ENCODE measurements at places on chromosomes 5 and 9.

GRCh38 chr5:105460721-105461120 lies 1898.1 kb upstream of the NUDT12 start:
- no peak for DNase-seq

GRCh38 chr5:124876983-124877382 lies 130.5 kb upstream of the ZNF608 start:
- no peak for DNase-seq

- no peak for DNase-seq
Observed at GRCh38 chr5:180130291-180130869, 58.8 kb upstream of the RNF130 start.

GRCh38 chr5:55823151-55823796 lies 27.9 kb upstream of the IL31RA start:
- no peak for DNase-seq

DNA sequence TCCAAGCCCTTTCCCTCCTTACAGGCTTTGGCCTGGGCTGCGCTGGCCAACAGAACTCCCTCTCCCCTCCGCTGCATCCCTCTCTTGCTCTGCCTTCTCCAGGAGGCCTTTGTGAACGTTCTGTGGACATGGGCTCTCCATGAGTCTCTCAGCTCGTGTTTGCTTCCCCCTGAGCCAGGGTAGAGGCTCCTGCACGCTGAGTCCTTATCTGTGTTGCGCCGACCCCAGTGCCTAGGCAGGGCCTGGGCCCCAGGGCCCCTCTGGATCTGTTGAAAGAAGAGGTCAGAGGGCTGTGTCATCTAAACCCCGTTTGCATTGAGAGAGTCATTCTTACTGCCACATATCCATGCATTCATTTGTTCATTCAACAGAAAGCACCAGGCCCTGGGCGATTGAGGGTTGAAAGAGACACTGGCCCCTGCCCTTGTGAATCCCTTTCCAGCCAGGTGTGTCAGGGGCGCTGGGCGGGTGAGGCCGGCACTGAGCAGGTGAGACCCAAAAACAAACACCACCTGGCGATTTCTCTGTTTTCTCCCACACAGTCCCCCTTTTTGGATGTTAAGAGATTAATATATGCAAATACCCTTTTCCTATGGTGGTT lies 111.2 kb upstream of the IER5L start:
- no peak for DNase-seq

DNA sequence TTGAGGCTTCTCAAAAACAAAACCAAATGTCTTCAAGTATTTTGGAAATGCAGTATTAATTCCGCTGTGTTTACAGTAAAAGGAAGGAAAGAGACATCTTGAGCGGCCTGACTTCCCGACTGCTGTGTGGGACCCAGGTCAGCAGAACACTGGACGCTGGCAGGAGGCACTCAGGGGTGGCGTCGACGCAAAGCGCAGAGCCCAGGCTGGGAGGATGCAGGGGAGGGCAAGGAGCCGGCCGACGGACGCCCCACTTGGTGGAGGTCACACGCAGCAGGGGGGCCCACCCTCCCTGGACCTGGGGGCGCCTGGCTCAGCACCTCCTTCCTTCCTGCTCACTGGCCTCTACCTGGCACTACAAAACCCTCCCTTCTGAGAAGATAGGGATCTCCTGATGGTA lies 19.7 kb downstream of the SLC12A7 start:
- no peak for DNase-seq

- no peak for DNase-seq
Observed at GRCh38 chr9:132679946-132680625, 9.8 kb downstream of the GTF3C4 start.

GRCh38 chr9:89797937-89798455 lies 193.2 kb downstream of the GADD45G start:
- peak; percentile 31 for DNase-seq

- no peak for DNase-seq
Observed at GRCh38 chr9:82037126-82037525, 48.6 kb downstream of the SPATA31D1 start.

DNA sequence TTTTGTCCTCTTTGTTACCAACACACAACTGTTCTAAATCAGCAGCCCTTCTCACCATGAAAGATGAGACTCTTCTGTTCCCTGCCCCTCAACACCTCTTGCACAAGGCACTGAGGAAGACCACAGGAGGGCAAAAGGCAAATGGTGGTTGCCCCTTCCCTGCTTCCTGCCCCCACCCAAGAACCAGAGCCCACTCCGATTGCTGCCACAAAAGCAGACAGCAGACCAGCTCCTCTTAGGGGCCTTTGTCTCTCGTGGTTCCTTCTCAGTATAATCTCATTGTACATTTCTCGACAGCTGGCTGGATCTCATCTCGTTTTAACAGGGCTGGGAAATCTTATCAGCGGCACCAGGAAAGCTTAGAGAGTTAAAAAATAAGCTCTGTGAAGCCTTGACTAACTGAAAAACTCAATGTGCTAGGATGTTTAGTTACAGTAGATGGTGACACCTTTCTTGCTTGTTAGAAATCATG lies 1.1 kb downstream of the MVB12B start:
- no peak for DNase-seq

- DNase-seq: no peak
Observed at GRCh38 chr5:74272831-74273451, 367.6 kb downstream of the ENC1 start.

DNA sequence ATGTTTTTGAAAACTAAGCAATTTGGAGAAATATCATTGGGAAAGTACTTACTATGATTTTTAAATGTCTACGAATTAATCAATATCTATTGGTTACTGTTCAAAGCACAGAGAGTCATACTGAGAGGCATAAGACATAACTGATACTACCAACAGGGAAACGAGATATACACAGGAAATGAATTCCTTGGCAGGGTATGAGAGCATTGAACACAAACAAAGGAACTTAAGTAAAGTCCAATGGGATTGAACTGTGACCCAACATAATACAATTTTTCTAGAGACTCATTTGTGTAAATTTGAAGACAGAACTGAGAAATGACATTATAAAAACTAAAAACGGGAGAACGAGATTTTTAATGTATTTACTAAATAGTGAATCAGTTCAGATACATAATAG lies 1.3 kb upstream of the ITGA1 start:
- no peak for DNase-seq

DNA sequence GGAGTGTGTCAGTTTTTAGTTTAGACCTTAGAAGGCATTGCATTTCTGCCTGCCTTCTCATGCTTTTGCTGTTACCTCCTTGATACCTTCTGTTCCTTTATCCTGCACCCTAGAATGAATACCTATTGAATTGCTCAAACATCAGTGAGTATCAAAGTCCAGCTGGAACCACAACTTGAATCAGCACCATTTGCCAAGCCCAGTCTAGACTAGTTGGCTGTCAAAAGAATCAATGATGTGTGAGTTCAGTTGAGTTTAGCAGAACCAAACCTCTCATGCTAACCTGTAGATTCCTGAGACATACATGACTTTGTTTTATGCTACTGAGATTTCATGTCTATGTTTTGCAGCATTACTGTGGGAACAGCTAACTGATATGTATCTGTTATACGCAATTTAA lies 116.6 kb downstream of the FAM170A start:
- DNase-seq: no peak

- DNase-seq: peak; percentile 30
Observed at GRCh38 chr5:131999441-132000240, 11.8 kb downstream of the ACSL6 start.

- DNase-seq: peak; percentile 12
Observed at GRCh38 chr9:133589454-133590227, 19.5 kb downstream of the FAM163B start.

GRCh38 chr9:108413809-108414208 lies 442.0 kb downstream of the ACTL7B start:
- DNase-seq: no peak

DNA sequence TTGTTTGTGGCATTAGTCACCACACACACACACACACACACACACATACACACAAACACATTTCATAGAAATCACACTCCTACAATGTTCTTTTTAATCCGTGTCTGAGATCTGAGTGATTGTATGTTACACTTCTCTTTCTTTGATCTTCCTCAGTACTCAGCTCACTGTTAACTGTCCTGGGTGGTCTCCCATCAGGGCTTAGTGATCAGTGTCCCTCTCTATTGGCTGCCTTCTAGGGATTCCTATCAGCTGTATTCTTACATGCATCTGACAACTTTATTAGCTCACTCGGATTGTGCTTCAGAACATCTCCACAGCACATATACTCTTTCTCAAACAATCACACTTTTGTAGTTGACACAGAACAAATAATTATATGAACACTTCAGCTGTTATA lies 170.2 kb upstream of the POU5F2 start:
- DNase-seq: no peak

DNA sequence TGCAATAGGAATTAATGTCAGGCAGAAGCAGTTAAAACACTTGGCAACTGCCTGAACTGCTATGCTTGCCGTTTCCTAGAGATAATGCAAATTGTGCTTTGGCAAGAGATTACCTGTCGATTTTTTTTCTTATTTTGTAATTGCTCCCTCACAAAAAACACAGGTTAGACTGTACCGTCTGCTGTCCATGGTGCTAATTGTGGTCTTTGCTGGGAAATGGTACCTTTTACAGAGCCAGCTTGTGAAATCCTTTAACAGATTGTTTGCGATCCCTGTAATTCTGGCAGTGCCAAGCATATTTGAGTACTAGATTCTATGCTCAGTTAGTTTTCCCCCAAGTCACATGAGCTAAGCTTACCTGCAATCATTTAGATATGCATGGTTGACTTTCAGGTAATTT lies 2125.8 kb upstream of the WWC1 start:
- DNase-seq: peak; percentile 4

DNA sequence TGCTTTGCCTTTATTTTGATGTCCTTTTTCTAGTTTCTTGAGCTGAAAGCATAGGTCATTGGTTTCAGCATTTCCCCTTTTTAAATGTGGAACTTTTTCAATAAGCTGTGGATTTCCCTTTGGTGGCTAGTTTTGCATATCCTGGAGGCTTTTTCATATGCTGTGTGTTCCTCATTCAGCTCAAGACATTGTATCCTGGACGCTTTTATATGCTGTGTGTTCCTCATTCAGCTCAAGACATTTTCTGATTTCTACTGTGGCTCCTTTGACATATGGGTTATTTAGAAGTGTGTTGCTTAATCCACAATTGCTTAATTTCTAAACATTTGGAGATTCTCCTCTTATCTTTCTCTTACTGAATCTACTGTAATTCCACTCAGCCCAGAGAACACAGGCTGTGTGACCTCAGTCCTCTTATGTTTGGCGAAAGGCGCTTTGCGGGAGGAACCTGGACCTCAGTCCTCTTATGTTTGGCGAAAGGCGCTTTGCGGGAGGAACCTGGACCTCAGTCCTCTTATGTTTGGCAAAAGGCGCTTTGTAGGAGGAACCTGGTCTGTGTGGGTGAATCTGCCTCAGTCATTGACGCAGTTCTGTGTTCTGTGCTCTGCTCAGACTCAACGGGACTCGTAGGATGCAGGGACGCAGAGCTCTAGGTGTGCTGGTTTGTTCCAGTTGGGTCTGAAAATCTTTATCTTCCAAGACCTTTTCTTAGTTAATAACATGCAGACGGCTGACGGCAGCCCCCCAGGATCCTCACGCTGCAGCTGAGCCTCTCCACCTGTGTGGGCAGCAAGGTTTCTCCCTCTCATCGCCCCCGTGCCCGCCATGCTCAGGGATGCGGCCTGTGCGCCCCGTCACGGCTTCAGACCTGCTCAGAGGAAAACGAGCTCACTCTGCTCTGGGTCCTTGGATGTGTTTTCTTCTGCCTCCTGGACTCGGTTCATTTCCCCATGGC lies 6.0 kb upstream of the SLC9A3 start:
- DNase-seq: no peak

DNA sequence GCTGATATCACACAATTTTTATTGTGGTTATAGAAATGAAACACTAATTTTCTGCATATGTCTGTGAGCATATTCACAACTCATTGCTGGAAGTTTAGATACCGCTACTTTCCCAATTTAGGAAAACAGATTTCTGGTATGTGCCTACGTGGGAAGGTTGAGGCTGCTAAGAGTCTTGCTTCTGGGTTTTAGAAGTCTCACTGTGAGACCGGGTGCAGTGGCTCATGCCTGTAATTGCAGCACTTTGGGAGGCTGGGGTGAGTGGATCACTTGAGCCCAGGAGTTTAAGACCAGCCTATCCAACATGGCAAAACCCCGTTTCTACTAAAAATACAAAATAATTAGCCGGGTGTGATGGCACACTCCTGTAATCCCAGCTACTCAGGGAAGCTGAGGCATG lies 39.6 kb downstream of the UBAP1 start:
- no peak for DNase-seq

DNA sequence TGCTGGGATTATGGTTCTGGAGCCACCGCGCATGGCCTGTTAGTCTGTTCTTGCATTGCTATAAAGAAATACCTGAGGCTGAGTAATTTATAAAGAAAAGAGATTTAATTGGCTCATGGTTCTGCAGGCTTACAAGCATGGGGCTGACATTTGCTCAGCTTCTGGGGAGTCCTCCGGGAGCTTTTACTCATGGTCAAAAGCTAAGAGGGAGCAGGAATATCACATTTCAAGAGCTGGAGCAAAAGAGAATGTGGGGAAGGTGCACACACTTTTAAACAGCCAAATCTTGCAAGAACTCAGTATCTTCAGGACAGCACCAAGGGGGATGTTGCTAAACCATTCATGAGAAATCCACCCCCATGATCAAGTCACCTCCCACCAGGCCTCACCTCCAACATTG lies 12.1 kb downstream of the JAK2 start:
- no peak for DNase-seq

DNA sequence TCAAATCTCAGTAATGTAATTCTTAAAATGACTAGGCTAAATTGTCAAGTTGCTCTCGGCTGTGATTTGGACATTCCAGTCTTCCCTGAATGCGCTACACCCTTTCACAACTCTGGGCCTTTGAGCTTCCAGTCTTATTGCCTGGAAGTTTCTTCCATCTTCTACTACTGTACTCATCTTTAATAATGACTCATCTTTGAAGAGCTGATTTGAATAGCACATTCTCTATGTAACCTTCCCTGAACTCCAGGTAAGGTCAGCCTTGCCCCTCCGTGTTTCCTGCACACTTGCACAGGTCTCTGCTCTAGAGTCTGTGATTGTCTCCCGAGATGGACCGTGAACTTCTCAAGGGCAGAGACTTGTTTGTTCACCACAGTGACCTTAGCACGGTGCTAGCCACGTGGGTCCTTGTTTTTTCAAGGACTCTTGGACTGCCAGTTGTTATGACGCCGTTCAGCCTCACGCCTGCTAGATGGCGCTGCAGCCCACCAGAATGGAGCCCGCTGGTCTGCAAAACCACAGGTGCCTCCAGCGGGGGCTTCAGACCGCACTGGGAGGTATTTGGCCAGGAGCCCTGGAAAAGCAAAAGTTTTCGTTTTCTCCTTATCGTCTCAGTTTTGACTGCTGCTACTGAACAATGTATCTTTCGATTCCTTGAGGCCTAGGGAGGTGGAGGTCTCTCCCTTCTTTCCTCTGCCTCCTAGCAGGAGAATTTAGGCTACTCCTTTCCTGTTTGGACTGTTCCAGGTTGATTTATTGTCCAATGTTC lies 44.4 kb downstream of the SEC61B start:
- DNase-seq: peak; percentile 76

- no peak for DNase-seq
Observed at GRCh38 chr5:163735069-163735468, 229.7 kb downstream of the MAT2B start.

- no peak for DNase-seq
Observed at GRCh38 chr9:95788021-95788420, 87.5 kb upstream of the ERCC6L2 start.

GRCh38 chr5:59587489-59588337 lies 305.8 kb downstream of the PDE4D start:
- DNase-seq: peak; percentile 83

GRCh38 chr5:9626955-9627354 lies 3.2 kb downstream of the TAS2R1 start:
- DNase-seq: no peak

Data from NCI-H345 (cell line).